ENCODE measurements at places on chromosomes 11 and 22.

DNA sequence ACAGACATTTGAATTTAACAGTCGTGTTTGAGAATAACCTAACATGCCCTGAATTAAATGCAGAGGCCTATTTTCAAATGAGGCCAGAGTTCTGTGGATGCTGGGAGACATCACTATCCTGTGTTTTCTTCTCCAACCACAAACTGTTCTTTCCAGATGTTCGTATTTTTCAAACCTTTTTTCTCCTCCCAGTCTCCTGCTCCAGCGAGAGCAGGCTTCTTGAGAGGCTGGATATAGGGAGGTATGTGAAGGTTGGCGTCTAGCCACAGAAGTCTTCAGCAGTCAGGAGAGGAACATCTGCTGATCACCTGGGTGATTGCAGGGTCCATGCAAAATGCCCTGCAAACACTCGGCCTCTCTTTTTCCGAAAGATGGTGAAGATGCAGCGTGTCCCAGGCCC lies 126.3 kb downstream of the C11orf91 start:
- H3K4me1 ChIP-seq = no peaks in the 10 kb centered on the region
- H3K27me3 ChIP-seq = peaks cover 18% of the 10 kb centered on the region
- no peak overlapping the region for H3K4me3 ChIP-seq
- ATAC-seq = no peak
- no peaks in the 10 kb centered on the region for H3K36me3 ChIP-seq

DNA sequence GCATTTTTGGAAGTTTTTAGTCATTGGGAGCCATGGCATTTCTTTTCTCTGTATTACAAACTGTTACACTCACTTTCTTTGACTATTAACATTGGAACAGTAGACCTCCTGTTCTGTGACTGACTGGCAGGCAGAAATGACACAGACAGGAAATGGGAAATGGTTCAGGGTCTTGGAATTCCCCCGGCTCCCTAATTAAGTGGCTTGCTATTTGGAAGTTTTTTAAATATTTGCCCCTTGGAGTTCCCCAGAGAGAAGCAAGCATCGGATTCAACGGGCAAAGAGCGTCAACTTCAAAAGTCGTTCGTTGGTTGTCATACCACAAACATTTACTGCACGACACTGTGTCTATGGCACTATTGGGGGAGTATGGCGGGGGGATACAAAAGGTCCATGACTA lies 1.1 kb upstream of the BIRC2 start:
- peak overlapping the region; percentile 98 for H3K27ac ChIP-seq
- ATAC-seq = no peak
- H3K4me1 ChIP-seq = peaks cover 39% of the 10 kb centered on the region
- no peaks in the 10 kb centered on the region for H3K36me3 ChIP-seq
- H3K4me3 ChIP-seq = peak overlapping the region; percentile 76

DNA sequence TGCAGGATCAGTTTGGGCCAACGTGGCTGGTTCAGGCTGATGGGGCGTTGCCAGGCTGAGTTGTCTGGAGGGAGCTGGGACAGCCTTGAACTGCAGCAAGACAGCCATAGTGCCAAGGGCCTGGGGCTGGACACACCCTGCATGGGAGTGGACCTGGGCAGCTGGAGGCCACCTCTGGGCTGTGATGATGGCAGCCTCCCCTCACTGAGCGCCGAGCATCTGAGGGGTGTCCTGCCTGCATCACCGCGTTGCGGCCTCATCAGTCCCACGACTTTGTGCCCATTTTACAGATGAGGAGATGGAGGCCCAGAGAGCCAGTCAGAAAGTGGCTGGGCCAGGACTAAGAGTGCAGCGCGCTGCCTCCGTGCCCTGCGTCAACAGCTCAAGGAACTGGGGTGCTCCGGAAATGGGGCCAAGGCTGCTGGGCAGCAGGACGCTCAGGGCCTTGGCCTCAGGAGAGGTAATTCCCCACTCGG lies 590 bp upstream of the TSPO start:
- ATAC-seq = no peak
- peak overlapping the region; percentile 88 for H3K27ac ChIP-seq
- no peaks in the 10 kb centered on the region for H3K27me3 ChIP-seq
- H3K4me3 ChIP-seq = peak overlapping the region; percentile 86
- H3K36me3 ChIP-seq = no peaks in the 10 kb centered on the region
- H3K4me1 ChIP-seq = no peaks in the 10 kb centered on the region

DNA sequence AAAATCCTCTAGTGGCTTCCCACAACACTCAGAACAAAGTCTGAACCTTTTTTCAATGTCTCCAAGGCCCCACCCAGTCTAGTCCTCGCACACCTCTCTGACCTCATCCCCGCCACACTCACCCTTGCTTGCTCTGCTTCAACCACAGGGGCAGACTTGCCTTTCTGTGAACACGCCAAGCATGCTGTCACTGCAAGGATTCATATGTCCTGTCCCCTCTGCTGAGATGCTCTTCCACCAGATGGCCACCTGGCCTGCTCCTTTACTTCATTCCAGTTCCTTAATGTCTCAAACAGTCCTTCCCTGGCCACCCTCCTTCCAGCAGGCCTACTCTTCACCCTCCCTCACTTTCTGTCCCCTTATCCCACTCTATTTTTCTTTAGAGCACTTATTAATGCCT lies 60.6 kb upstream of the ARHGAP20 start:
- no peak overlapping the region for H3K4me3 ChIP-seq
- H3K27ac ChIP-seq = no peak overlapping the region
- H3K36me3 ChIP-seq = no peaks in the 10 kb centered on the region
- no peaks in the 10 kb centered on the region for H3K27me3 ChIP-seq

DNA sequence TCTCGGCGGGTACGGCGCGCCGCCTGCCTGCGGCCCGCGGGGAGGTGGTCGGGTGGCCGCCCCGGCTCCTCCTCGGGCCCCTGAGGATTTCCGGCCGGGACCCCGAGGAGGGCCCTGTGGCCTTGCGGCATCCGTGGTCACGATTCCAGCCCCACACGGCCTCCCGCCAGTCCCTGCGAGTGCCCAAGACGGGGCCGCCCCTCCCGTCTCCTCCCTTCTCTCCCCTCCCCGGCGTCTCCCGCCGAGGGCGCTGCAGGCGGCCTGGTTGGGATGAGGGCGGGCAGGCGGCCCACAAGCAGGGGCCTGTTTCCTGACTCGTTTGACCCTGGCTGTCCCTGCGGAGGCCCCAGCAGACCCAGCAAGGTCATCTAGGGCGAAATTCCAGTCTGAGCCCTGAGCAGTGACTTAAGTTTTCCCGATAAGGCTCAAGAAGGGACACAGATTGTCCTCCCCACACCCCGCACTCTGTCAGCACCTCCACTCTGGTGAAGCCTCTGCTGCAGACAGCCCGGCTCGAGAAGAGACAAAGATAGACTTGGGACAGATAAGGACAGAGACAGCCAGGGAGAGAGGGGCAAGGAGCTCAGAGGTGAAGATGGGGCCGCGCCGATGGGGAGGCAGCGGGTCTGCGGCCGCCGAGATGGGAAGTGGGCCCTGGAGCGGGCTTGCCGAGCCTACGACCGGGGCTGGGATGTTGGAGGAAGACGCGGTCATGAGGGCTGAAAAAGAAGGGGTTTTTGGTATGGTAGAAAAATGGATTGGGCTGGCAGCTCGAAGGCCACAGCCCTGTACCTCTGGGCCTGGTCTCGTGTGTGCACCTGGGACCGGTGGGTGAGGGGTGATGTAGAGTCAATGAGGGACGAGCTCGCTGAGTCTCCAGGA lies 95.0 kb downstream of the SWAP70 start:
- H3K27me3 ChIP-seq = no peaks in the 10 kb centered on the region
- peak overlapping the region; percentile 87 for H3K4me3 ChIP-seq
- no peaks in the 10 kb centered on the region for H3K36me3 ChIP-seq
- H3K27ac ChIP-seq = peak overlapping the region; percentile 80
- H3K4me1 ChIP-seq = peaks cover 24% of the 10 kb centered on the region

DNA sequence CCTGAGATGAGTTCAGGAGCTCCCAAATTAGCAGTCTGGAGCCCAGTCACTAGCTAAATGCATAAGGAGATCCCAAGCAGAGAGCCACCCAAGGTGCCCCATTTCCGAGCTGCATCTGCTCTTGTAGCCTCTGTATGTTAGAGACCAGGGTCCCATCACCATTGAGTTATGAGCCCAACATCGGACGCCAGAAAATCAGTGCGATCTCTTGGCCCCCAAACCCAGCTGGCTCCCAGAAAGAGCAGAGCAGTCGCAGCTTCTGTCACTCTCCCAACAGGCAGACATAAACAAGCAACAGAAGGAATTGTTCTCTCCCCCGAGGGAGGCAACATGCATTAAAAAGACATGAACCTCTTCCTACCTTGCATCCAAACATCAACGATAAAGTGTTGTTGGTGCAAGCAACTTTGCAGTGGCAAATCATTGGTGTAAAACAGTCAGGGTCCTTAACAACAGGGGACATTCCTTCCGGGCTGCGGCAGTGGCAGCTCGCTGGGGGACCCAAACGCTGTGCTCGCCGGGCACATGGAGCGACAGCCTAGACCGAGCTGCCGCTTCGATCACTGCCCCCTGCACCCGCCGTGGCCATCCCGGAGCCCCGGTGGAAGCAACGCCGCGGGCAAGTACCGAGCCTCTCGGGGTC lies 907.1 kb downstream of the DLG2 start:
- H3K4me1 ChIP-seq = peaks cover 17% of the 10 kb centered on the region
- no peaks in the 10 kb centered on the region for H3K36me3 ChIP-seq
- ATAC-seq = peak; percentile 25
- no peak overlapping the region for H3K27ac ChIP-seq
- no peaks in the 10 kb centered on the region for H3K27me3 ChIP-seq

DNA sequence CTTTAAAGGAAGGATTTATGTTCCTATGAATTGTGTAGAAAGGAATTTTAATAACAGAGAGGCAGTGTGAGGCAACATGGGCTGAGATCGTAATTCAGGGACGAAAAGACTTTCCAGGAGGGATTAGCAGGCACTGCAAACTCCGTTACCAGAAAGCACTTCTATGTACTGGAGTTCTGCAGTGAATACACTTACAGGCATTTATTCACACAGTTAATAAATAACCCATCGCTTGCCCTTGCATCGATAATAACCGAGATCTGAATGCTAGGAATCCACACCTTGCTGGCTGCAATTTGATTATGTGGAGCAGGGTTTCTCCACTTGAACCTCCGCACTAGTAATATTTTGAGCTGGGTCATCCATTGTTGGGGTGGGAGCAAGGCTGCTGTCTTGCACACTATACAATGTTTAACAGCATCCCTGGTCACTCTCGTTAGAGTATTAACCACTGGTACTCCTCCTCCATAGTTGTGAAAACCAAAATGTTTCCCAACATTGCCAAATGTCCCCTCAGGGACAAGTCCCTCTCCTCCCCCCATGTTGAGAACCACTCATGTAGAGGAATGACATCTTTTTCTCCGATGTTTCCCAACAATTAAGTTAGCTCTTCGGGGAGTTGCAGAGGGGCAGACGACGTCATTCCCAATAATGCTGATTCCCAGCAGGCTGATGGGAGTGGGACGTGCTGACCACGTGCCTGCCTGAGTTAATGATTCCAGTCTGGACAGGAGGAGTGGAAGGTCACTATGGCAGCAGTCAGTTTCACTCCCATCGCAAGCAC lies 99.5 kb downstream of the SNX19 start:
- H3K4me3 ChIP-seq = no peak overlapping the region
- H3K27me3 ChIP-seq = no peaks in the 10 kb centered on the region
- no peaks in the 10 kb centered on the region for H3K4me1 ChIP-seq
- peak; percentile 68 for ATAC-seq
- no peaks in the 10 kb centered on the region for H3K36me3 ChIP-seq
- H3K27ac ChIP-seq = no peak overlapping the region

DNA sequence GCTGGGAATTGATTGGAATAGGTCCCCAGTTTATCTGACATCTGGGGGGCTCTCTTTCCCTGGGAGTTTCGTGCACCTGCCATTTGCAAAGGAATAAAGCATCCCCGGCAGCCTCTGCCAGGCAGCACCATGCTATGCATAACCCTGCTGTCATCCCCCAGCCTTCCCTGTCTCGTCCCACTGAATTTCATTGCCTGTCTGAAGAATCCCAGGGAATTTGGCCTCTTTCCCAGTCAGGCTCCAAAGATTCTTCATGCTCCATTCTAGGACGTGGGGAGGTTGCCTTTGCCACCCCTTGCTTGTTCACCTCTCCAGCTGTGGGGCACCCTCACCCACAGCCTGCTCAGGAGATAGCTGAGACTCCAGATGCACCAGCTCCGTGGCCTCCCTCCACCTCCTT lies 195.1 kb upstream of the TBCEL start:
- H3K27me3 ChIP-seq = peaks cover 71% of the 10 kb centered on the region
- H3K4me3 ChIP-seq = no peak overlapping the region
- no peak overlapping the region for H3K27ac ChIP-seq
- no peaks in the 10 kb centered on the region for H3K36me3 ChIP-seq
- ATAC-seq = no peak

DNA sequence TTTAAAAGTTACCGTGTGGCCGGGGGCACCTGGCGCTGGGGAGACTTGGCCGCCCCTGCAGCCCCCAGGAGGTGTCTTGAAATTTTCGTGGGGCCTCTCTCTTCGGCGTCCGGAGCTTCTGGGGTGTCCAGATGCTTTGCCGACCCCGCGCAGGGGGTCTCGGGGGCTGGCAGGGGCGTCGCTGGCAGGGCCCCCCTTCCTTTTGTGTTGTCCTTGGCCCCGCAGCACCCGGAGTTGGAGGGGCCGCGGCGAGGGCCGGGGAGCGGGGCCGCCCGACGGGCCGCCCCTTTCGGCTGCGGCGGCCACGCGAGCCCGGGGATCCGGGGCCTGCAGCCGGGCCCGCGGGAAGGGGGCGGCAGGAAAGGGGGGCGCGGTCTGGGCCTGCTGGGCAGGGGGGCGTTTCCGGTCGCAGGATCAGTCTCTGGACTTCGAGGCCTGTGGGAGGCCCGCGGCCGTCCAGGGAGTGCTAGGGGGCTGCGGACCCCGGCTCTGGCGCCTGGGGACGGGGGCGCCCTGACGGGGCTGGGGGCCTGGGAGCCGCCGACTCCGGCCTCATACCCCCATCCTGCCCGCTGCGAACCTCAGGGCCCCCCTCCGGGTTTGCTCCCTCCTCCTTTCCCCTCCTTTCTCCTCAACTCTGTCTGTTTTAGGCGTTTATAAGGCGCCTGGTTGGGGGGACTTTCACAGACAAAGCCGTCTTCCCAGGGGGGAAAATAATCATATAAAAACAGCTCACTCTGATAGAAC lies 869 bp downstream of the ZC3H7B start:
- no peak for ATAC-seq
- peak overlapping the region; percentile 62 for H3K4me3 ChIP-seq
- H3K4me1 ChIP-seq = no peaks in the 10 kb centered on the region
- H3K36me3 ChIP-seq = no peaks in the 10 kb centered on the region
- no peaks in the 10 kb centered on the region for H3K27me3 ChIP-seq
- H3K27ac ChIP-seq = peak overlapping the region; percentile 89
